ENCODE measurements at places on chromosomes 3 and 15.

DNA sequence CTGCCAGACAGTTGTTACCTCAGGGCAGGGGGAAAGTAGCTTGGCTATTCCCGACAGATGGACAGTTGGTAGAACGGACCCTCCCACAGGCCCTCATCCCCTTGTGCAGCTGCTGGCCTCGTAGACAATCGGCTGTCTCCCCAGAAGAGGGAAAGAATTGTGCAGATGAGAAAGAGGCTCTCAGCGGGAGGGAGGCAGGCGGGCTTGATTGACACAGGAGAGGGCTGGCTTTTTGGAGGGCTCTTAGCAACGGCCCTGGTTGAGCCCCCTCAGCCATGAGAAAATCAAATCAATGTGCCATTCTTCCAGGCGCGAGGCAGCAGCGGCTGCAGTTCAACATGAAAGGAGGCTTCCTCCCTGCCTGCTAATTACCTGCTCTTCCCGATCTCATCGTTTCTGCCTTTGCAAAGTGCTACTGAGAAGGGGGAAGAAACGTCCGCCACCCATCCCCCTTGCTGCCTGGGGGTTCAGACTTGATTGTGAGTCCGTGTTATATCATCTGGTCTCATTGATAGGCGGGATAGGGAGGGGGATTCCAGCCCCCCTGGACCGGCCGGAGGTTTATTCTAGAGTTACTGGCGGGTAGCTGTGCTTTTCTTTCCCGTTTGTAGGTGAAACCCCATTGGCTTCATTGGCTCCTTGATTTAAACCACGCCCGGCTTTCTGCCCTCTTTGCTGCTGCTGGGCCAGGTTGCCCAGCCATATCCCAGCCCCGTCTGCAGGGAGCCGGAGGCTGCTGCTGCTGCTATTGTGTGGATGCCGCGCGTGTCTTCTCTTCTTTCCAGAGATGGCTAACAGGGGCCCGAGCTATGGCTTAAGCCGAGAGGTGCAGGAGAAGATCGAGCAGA is at the start of gene TAGLN3:
Gene TAGLN3 (plus strand): TSS at position 287 of the 848 bp plus-strand sequence. CDS start 501 bp downstream, at position 788.
- DNase-seq: no peak

- DNase-seq: no peak
These were observed 87.1 kb downstream of the ADAMTS17 start for GRCh38 chr15:100254691-100255090.

GRCh38 chr3:101262393-101263240 is 57.8 kb downstream of the IMPG2 start:
- no peak for DNase-seq

- no peak for DNase-seq
These were observed 79.7 kb downstream of the IFT80 start for GRCh38 chr3:160319322-160319721.

DNA sequence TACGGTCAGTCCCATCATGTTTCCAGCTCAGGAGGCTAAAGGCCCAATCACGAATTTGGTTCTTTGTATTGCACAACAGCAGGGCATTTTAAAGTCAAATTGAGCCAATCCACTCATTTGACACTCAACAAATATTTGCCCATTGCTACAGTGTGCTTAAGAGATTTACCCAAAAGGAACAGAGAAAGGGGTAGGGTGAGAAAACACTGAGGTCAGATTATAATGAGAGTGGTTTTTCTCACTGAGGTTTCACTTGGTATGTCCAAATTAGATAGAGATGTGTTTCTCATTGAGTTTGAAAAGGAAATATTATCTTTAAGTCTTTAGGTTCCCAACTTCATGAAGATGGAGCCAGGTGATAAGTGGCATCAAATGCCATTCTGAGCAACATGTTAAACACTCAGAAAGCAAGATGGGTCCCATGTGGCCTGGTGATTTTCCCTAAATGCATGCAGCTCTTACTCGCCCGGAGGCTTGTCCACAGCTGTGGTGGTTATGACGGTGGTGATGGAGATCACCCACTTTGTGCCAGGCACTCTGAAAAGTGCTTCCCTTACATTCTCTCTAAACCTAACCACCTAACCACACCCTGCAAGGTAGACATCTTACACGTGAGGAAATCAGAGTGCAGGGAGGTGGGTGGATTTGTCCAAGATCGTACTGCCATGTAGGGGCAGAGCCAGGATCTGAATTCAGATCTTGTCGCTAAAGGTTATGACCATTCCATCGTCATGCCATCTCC is 31.2 kb upstream of the USP3 start:
- no peak for DNase-seq

Data from activated T-cell treated with anti-CD3 and anti-CD28 coated beads for 1 hour (primary cell).